ENCODE measurements at places on chromosomes 4 and X.

GRCh38 chr4:47442980-47443379 lies 20.5 kb downstream of the COMMD8 start:
- DNase-seq, result peak; percentile 78

GRCh38 chr4:15510961-15511360 lies 41.3 kb downstream of the CC2D2A start:
- DNase-seq, result no peak

DNA sequence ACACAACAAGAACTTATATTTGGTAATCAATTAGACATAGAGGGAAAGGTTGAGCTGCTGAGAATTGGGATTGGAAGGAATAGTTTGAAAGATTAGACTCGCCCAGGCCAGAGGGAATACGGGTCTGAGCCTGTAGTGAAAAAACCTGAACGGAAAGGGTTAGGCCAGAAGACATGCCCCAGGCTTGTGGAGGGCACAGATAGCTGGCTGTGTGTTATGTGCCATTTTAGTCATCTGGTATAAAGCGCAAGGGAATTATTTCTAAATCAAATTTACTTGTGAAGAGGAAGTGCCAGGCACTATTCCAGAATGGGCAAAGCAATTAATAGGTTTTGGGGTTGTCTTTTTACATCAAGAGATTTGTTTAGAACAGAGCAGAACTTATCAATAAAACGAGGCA lies 187.5 kb upstream of the ANKRD50 start:
- DNase-seq, result no peak

DNA sequence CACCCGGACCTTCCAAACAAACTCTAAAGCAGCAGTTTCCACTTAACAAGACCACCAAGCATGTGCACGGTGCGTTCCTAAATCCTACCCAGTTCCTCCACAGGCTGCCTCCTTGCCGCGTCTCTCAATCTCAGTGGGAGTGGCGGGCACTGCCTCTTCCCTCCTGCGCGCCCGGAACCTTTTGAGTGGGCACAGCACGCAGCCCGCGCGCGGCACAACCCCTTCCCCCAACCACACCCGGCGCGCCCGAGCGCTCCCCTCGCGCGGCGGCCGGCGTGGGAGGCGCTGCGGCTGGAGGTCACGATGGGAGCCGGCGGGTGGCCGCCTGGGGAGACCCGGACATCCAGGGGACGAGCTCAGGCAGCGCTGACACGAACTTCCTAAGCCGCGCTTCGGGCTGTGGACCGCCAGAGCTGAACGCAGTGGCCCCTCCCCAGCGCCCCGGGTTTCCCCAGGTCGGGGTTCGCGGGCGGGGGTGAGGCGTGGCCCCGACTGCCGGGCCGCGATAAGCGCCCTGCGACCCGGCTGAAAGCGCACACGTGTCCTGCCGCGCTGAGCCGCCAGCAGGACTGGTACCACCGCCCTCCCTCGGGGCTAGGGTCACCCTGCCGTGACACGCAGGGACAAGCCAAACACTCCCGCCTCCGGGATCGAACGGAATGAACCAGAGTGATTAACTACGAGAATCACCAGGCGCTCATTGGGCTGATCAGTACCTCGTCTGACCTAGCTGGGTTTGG lies at the start of gene ABCG2:
TSS of gene ABCG2 (minus strand) at position 151 of the 740 bp plus-strand sequence. CDS start 18,644 bp downstream, outside the sequence.
- peak; percentile 8 for DNase-seq

DNA sequence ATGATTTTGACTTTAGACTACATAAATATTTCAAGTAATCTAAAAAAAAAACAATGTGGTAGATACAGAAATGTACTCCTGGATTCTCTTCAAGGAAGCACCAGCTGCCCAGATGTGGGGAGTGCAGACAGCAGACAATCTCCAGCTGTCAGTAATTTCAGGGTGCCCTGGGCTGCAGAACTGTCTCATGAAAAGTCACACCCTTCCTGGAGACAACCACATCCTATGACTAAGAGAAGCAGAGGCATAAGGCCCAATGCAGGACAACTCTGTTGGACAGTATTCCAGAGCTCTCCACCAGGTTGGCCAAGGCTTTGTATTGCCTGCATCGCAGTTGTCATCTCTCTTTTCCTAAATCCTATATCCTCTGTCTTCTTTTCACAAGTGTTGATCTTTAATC lies 34.4 kb upstream of the BLTP1 start:
- no peak for DNase-seq

DNA sequence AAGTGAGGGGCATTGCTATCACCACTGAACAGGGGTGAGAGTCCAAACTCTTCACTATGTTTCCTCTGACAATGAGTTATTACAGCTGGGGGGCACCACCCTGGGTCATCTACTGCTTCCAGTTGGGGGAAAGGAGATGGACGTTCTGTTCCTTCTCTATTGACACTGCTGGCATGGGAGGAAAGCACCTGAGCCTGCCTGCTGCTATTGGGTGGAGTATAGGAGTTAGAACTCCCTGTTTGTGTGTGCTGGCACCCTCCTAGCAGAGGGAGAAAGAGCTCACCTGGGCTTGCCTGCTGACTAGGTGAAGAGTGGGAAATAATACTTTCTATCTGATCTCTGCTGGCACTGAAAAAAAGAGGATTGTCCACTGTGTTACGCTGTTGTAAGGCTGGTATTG lies 163.8 kb downstream of the MSN start:
- DNase-seq, result no peak

DNA sequence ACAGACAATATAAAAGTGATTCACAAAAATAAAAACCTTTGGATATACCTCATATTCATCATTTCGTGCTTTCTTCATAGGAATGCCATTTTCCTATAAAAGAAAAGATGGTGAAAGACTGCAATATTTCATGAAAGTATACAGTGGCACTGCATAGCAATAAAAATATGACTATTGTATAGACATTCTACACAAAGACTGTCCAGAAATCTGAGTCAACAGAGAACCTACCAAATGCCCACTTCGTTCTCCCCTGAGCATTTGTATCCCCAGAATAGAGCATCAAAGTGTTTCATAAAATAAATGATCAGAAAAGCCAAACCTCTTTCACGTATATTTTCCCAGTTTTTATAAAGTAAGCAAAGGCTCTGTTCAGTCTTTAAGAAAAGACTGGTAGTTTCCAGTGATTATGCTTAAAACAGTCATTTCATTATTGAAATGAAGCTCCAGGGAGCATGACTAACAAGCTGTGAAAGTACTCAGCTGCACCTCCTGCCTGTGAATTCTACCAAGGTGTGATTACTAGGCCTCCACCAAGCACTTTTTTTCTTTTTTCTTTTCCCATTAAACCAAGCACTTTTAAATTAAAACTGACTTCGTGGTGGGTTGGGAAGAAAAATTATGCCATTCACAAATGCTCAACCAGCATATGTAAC lies 20.2 kb downstream of the PPA2 start:
- DNase-seq, result no peak

- no peak for DNase-seq
These were observed 19.3 kb upstream of the ING2 start for GRCh38 chr4:183485411-183486160.

GRCh38 chr4:76624241-76624681 lies 189.2 kb downstream of the SHROOM3 start:
- no peak for DNase-seq

GRCh38 chr4:155907556-155907955 lies 4.1 kb downstream of the TDO2 start:
- no peak for DNase-seq

GRCh38 chrX:40104630-40104984 lies 6.8 kb upstream of the BCOR start:
- peak; percentile 32 for DNase-seq

DNA sequence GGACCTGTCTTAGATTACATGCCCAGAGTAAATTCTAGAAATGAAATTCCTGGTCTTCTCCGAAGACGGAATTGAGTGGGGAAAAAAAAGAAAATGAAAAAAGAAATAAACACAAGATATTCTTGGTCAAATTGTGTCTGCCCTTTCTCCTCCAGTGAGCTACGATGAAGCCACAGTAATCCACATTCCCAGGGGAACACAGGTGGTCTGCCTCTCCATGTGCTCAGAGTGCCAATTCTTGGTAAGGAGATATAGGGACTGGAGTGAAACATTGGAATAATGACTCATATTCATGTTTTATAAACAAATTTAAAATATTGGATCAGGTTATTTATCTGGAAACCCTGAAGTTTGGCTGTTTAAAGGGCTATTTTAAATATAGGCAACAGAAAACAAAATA lies 54.2 kb upstream of the MGST2 start:
- no peak for DNase-seq

DNA sequence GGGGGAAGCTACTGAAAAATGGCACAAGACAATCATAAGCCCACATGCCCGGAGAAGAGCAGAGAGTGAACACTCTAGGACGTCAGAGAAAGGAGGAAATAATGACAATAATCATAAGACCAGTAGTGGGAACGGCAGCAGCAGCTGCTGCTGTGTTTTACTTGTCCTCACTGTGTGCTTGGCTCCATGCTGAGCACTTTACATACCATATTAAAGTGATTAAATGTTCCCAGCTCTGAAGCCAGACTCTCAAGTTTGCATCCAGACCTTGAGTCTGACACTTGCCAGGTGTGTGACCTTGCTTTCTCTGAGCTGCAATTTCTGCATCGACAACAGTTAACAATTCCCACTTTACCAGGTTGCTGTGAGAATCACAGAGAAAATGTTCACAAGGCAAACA lies 255.4 kb downstream of the SPANXN1 start:
- DNase-seq, result no peak

- no peak for DNase-seq
These were observed at the start of gene DCHS2 for GRCh38 chr4:154491341-154492271. Gene DCHS2 (minus strand): TSS chr4:154491799. CDS start chr4:154491355, 444 bp downstream.

DNA sequence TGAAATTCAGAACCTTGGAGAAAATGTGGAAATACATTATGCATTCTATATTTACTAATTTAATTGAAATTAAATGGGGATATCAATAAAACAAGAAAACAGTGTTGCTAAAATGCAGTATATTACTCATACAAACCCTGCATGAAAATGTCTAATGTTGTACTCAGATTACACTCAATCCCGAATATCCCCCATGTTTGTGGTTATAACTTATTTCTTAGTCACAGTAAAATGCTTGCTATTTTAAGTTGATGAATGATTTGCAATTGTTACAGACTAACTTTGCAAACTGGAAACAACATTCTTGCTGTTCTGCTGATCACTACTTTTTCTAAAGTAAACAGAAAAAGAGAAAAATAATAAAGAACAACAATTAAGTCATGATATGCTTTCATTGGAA lies 33.1 kb upstream of the ANXA10 start:
- no peak for DNase-seq

DNA sequence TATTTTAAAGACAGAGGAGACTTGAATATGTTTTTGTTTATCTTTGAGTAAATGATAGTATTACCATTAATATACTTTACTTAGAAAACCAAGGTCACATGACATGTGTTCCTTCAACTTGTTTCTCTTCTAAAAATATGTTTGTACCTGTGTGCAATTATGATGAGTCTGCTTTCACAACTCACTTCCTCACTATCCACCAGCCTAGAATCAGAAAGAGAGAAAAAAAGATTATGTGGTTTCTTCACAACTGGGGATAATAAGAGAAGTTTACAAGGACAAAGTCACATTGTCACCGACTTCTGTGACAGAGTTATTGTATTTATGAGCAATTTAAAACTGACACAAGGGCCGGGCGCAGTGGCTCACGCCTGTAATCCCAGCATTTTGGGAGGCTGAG lies 1112.1 kb downstream of the RPA4 start:
- DNase-seq, result no peak

DNA sequence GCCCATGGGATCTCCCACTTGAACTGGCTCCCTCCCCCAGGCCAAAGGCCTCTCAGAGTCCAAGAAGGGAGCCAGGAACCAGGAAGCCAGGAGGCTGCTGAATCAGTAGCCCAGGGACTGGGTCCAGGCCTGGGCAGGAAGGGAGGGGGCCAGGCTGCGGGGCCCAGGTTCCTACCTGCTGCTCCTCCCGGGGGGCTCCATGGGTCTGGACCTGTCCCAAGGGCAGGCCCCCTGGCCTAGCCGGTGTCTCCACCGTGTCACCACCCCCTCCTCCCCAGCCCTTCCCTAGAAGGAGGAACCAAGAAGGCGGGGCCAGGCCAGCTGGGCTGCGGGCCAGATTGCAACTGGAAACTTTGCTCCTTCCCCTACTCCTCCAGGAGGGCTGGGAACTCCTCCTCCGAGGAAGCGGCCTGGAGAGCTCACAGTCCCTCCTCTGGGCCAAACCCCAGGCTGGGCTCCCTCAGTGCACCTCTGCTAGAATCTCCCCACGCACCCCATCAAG lies at the start of gene IQSEC2:
TSS of gene IQSEC2 (minus strand) at position 264 of the 502 bp plus-strand sequence.
- DNase-seq, result no peak

Measured in GDM1 (cell line).